ENCODE measurements at places on chromosomes 1 and 21.

GRCh38 chr1:226976978-226977642 is 37.0 kb downstream of the COQ8A start:
- DNase-seq = no peak

GRCh38 chr1:29467989-29468900 is 231.9 kb downstream of the PTPRU start:
- no peak for DNase-seq

GRCh38 chr1:6743189-6744101 is 41.8 kb upstream of the CAMTA1 start:
- peak; percentile 21 for DNase-seq

- DNase-seq = no peak
Observed at GRCh38 chr21:25079053-25079452, 528.2 kb downstream of the MRPL39 start.

GRCh38 chr1:225735252-225736149 is 42.1 kb upstream of the SRP9 start:
- peak; percentile 64 for DNase-seq

- no peak for DNase-seq
Observed at GRCh38 chr1:30111431-30111830, 612.0 kb downstream of the MATN1 start.

GRCh38 chr21:26391166-26391565 is 181.9 kb downstream of the CYYR1 start:
- DNase-seq = no peak

DNA sequence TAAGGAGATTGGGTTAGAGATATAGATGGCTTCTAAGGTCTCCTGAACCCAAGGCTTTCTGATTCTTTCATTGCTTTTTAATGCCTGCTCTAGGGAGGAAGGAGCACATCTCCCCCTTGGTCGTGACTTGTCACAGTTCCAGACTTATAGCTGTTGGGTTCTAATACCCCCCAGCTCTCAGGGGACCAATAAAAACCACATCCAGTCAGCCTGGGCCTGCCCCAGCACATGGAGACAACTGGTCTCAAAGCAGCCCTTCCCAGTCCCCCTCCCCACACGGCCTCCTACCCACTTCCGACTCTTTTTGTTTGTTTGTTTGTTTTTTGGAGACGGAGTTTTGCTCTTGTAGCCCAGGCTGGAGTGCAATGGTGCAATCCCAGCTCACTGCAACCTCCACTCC is 23.3 kb downstream of the QSOX1 start:
- no peak for DNase-seq

DNA sequence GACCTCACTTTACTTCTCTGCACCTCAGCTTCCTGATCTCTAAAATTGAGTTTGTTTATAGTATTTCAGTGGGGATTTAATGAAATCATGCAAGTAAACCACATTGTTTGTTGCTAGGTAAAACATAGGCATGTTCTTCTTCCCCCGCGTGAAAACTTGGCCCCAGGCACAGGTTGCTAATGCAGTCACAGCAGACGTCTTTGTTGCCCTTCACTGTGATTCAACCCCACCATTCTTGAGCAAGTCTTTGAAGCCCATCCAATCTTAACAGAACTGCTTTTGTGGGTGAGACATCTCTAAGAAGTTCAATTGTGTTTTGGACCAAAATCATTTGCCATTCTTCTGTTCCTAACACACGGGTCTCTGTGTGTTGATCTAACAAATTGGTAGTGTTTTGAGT is 185.5 kb downstream of the ZNF281 start:
- DNase-seq = no peak
